Tongue (tissue), 3 donors: ENCODE measurements at places on chromosomes 4 and X. TPM values are rescaled to one million over a fixed set of nuclear protein-coding genes. Genes with fewer than 3 reads are reported as not detected.

- DNase-seq: no peak
Measured at GRCh38 chrX:105263171-105263570, 42.7 kb upstream of the TEX13A start.

DNA sequence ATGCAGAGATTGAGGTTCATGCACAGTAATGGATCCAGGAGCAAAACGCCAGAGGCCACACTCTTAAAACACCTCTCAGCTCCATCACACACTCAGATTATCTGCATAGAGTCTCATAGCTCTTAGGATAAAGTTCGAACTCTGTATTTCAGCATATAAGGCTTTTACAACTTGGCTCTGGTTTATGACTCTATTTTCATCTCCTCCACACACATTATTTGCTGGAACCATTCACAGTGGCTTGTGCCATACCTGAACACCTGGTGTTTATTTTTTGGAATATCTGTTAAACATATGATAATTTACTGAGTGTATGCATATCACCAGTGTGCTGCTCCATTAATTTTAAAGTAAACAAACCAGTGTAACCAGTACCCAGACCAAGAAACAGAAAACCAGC is 27.2 kb downstream of the RASL11B start:
- DNase-seq: peak; percentile 44

DNA sequence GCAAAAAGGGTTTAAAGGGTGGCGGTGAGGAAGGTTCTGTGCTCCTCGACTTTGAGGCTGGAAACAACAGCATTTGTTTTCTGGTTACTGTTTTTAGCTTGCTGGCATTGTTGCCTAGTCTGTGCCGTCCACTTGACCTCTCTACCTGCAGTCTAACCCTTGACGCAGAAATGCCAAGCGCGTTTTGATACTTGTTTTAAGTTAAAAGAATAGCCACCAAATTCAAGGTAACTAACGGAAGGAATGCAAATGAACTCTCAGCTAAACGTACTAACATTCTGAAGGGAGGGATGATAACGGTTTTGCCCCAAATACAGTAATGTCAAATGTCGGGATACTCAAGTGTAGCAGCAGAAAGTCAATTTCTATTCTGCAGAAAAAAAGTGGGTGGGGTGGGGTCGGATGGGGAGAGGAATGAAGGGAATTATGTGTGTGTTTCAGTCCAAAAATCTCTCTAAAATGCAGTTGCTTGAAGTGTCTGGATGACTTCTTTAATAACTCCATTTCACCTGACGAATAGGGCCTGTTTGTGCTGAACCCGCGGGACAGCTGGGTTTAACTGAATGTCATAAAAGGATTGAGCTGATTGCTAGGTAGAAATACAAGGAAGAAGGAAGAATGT is 3.4 kb upstream of the NKX6-1 start:
- DNase-seq: peak; percentile 12

- peak; percentile 96 for DNase-seq
Measured at GRCh38 chr4:138680989-138681604, 334.5 kb upstream of the NOCT start.

- peak; percentile 1 for DNase-seq
Measured at GRCh38 chrX:116526010-116526409, 63.2 kb upstream of the CT83 start.

GRCh38 chr4:61799794-61800193 is 599.7 kb downstream of the ADGRL3 start:
- no peak for DNase-seq

DNA sequence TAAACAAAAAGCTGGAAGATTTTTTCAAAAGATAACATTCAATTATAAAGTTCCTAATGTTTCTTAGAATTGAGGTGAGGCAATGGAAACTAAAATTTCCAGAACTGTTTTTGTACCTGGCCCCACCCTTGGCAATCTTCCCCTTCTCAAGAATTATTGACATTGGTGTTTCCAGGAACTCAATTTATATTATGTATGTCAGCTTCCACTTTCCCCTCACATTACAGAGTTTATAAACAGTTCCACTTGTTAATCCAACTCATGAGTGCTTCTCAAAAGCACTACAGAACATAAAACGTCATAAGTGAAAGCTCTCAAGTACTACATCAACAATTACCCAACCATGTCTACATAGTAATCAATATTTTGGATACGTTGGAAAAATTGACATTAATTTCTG is 107.4 kb downstream of the FAM13A start:
- peak; percentile 40 for DNase-seq

- no peak for DNase-seq
Measured at GRCh38 chr4:149005191-149005590, 563.0 kb upstream of the NR3C2 start.

GRCh38 chr4:159051245-159052071 is 51.4 kb upstream of the RAPGEF2 start:
- DNase-seq: peak; percentile 15

GRCh38 chrX:41003506-41004270 is 81.6 kb upstream of the USP9X start:
- DNase-seq: no peak

GRCh38 chr4:6157926-6158325 is 42.4 kb downstream of the JAKMIP1 start:
- no peak for DNase-seq

GRCh38 chrX:109954955-109955354 is 48.0 kb upstream of the TMEM164 start:
- no peak for DNase-seq

GRCh38 chr4:55553441-55554201 is 6.9 kb upstream of the CLOCK start:
- DNase-seq: peak; percentile 28

DNA sequence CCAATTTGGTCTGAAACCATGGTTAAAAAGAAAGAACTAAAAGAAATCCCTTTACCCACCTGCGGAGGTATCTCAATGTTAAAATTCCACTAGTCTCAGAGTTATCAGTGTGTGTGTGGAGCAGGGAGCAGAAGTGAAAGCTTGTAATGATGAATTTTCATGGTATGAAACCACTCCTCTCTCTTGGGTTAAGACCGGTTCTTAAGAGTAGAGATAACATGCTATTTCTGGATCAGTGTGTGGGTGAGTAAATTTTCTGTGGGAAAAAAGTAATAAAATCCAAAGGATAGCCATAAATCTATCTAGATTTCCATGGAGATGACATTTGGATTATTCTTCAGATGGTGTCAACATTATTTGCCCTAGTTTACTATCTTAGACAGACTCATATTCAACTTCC is 3.2 kb downstream of the FGF13 start:
- DNase-seq: no peak

GRCh38 chr4:67576538-67576937 is 18.0 kb downstream of the STAP1 start:
- DNase-seq: no peak

- DNase-seq: no peak
Measured at GRCh38 chr4:163611784-163612445, 117.4 kb downstream of the TMA16 start.

DNA sequence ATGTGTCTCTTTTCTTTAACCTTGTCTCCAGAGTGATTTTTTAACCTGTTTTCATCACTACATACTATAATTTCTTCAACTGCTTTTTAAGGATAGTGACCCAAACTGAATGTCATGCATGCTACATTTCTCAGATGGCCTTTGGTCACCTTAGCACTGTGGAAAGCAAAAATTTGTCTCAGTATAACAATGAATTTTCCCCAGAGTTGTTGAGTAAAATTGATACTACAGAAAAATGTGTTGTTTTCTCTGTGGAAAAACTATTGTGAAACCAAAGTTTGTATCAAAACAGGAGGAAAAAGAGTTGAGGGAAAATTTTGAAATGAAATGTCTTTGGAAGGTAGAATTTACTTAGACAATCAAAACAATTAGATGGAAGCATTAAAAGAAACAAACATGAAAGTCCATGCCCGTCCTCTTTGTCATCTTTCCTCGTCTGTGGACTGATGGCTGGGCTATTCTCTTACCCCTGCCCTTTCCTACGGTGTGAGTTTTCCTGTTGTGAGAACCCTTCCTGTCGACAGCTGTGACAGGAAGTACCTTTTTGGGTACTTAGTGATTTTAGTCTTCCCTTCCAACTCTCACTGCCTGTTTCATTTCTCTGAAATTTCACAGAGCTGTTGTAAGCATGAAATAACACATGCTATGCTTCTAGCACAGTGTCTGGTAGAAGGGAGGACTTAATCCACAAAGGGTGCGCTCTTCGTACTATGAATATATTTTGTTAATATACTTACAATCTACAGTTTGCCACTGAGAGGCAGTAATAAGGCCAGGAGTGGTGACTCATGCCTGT is 50.8 kb downstream of the LRP2BP start:
- no peak for DNase-seq

DNA sequence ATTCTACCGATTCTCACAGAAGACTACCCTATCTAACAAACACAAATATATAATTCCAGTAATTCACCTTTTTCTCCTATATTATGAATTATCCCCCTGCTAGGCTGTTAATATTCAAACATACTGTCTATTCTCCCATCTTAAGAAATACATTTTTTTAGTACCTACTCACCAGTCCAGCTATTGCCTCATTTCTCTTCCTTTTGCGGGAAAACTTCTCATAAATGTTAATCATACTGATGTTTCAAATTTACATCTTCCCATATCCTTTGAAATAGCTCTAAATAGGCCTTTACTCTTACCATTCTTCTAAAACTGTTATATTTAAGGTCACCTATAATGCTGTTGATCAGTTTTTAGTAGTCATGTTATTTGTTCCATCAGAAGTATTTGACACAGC is 759.1 kb upstream of the SLIT2 start:
- no peak for DNase-seq

GRCh38 chrX:123626962-123627361 is 105.9 kb downstream of the THOC2 start:
- DNase-seq: no peak

- DNase-seq: peak; percentile 77
Measured at GRCh38 chrX:71652405-71652804, 14.9 kb upstream of the LOC101059915 start.

DNA sequence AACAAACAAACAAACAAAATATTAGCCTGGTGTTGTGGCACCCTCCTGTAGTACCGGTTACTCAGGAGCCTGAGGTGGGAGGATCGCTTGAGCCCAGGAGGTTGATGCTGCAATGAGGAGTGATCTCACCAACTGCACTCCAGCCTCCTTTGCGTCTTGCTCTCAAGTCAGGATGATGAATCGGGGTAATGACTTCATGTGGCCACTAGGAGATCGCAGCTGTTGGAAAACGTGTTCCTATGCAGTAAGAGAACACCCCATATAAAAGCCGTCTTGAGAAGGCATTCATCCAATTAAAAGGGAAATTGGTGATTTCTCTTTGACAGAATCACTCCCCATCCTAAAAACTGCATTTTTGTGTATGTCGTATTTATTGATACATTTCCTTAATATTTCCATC is 6.9 kb downstream of the CCNB3 start:
- DNase-seq: no peak

DNA sequence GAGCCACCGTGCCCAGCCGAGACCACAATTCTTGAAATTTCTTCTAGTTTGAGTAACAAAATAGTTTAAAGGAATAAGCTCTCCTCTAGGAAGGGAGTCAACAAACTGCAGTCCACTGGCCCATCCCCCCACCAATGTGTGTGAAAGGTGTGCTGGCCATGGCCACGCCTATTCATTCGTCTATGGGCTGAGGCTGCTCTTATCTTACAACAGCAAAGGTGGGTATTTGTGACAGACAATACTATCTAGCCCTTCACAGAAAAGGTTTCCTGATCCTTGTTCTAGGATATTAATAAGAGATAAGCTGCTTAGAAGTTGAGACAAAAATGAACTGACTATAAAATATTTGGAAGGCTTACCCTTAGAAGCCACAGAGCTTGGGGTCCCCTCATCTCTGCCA is 41.2 kb downstream of the BEND2 start:
- no peak for DNase-seq

DNA sequence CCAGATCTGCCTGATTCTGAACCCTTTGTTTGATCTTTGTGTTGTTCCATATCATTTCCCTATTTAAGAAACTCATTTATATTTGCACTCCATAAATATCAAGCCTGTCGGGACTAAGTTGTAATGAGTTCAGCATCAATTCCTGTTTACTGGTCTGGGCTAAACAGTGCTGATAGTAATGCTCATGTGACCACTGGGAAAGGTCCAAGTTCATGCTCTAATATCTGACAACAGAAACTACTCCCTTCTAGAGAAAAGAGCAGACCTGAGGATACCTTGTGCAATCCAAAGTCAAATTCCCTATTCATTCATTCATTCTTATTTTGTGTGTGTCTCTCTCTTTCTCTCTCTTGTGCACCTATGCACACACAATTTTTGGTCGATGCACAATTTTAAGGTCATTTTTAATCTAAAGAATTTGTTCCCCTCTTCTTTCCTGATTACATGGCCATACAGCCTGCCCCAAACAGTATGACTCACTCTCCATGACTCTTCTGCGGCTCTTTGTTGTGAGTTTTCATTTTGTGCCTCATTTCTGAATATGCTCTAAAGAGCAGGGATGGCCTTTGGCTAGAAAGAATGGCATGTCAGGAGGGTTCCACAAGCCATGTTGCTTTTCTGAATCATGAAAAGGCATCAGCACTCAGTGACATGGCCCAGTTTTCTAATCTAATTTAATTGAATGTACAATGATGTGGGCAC is 664.3 kb downstream of the RPA4 start:
- DNase-seq: no peak

DNA sequence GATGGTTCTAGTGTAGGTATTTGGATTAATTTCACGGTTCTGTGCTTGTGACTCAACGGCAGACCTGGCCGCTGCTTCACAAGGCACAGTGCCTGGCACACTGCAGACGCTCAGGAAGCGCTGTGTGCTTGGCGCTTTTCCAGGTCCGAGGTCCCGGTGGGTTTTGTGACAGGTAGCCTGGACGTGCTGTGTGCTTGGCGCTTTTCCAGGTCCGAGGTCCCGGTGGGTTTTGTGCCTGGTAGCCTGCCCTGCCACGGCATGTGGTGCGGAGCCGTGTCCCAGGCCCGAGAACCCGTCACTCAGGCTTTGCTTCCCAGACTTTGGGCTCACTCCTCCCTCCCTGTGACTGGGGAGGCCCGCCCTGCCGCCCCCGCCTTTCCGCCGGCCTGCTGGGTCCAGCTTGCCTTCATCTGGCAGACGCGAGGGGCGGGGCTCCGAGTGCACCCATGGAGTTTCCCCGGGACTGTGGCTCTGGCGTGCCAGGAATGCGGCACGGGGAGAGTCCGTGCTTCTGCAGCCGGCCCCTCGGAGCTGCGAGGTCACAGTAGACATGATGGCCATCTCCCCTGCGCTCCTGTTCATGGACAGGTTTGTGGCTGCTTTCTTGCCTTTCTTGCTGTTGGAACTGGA is 44.2 kb downstream of the TBC1D14 start:
- DNase-seq: peak; percentile 68

DNA sequence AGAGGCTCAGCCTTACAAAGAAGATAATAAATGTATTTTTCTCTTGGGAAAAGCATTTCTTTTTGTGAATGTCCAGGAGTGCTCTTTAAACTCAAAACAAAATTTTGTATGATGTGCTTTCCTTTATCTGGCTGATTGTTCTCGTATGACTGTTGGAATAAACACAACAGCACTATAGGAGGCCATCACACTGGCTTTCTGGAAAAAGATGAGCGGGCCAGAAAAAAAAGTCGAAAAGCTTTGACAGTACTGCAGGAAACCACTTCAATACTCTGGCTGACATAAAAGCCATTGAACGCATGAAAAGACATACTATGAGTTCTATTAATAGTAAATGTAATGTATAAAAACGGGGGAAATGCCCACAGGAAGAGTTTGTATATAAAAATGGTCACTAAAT is 64.7 kb upstream of the CTSO start:
- no peak for DNase-seq

GRCh38 chrX:12777670-12778069 is 13.5 kb upstream of the PRPS2 start:
- no peak for DNase-seq

CD40LG gene
- total RNA-seq: not detected

AFP gene
- total RNA-seq: not detected

ZNF674 gene
- 6.6 TPM for total RNA-seq

NHS gene
- total RNA-seq: 3.5 TPM

TEX13C gene
- total RNA-seq: not detected

MAGEE1 gene
- total RNA-seq: 2.7 TPM

FGFR3 gene
- 68.0 TPM for total RNA-seq

GPR82 gene
- 0.10 TPM for total RNA-seq
